ENCODE measurements at places on chromosomes 1 and 21.

- peaks cover 69% of the 10 kb centered on the region for H3K27me3 ChIP-seq
- H3K36me3 ChIP-seq: peaks cover 11% of the 10 kb centered on the region
- H3K27ac ChIP-seq: no peak overlapping the region
- ATAC-seq: no peak
Observed at GRCh38 chr1:229433364-229434004, 410 bp downstream of the ACTA1 start.

- H3K4me1 ChIP-seq: peaks cover 14% of the 10 kb centered on the region
- H3K27me3 ChIP-seq: no peaks in the 10 kb centered on the region
- no peak overlapping the region for H3K27ac ChIP-seq
Observed at GRCh38 chr1:38178216-38178615, 131.6 kb upstream of the POU3F1 start.

DNA sequence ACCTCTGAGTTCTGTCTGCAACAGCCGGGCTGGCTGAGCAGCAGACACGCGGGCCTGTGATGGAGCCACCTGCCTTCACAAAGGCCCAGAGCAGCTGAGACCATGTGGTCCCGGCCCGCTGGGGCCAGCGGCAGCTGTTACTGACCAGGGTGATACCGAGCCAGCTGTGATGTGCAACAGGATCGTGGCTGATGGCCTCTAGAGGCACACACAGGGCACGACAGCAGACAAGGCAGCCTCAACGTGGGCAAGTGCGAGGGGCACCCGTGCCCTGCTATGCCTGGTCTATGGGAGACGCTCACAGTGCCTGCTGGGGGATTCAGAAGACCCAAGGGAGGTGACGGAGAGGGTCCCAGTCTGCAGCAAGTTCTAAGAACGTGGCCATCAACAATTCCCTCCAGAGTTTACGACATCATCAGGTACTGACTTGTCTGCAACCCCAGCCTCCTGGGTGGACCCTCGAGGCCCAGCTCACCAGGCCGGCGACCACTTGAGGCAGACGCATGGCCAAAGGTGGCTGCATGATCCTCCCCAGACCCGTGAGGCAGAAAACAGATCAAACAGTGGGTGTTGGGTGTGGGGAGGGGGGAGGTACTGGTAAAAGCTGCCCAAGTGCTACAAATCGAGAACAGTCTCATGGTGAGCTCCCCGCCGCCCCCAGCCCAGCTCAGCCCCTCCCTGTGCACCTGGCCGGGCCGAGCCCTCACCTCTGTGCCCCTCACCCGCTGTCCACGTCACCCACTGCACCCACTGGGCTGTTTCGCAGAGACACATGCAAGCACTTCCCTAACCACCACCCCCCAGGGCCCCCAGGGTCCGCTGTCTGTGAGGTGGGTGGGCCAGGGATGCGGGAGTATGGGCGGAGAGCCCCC, 6.0 kb downstream of the POFUT2 start:
- ATAC-seq: no peak
- no peak overlapping the region for H3K4me3 ChIP-seq
- peaks cover 61% of the 10 kb centered on the region for H3K36me3 ChIP-seq

GRCh38 chr1:155082301-155083051, 3.8 kb downstream of the EFNA3 start:
- peaks cover 66% of the 10 kb centered on the region for H3K4me1 ChIP-seq
- ATAC-seq: no peak
- H3K36me3 ChIP-seq: no peaks in the 10 kb centered on the region
- peaks cover 47% of the 10 kb centered on the region for H3K27me3 ChIP-seq

DNA sequence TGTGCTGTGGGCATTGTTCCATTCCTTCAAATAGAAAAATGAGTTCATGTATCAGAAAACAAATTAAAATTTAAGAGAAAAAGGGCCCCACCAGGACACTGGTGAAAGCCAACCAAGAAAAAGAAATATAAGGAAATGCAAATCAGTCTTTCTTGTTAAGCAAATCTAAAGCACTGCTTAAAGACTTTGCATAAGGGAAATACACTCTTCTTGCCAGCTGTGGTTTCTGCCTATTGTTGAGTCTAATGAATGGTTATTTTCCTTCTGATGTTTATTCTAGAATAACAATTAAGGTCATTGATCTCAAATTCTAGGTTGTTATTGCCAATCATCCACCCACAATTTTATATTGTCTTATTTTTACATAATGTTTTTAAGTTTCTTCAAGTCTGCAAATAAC, 158.6 kb upstream of the SNX7 start:
- no peaks in the 10 kb centered on the region for H3K36me3 ChIP-seq
- H3K4me1 ChIP-seq: no peaks in the 10 kb centered on the region
- no peak for ATAC-seq

DNA sequence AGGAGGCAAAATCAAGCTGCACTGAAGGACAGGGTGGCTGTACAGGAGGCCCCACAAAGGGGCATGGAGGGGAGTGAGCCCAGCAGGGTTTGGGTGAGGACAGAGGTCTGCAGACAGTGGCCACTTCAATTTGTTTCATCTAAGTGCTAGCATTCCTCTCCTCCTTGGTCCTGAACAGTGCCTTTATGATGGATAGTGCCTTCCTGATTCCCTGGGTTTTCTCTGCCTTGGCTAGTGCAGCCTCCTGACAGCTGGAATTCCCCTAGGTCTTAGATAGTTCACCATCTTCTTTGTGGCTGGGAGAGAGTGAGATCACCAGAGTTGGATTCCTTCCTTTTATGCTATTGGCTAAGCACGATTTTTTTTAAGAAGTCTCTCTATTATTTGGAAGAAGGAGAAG, 3.8 kb upstream of the HPCAL4 start:
- H3K4me1 ChIP-seq: peaks cover 25% of the 10 kb centered on the region
- H3K4me3 ChIP-seq: no peak overlapping the region
- no peak overlapping the region for H3K27ac ChIP-seq
- H3K27me3 ChIP-seq: peaks cover 67% of the 10 kb centered on the region
- ATAC-seq: no peak
- no peaks in the 10 kb centered on the region for H3K36me3 ChIP-seq

- H3K27me3 ChIP-seq: peaks cover 79% of the 10 kb centered on the region
- ATAC-seq: no peak
- no peaks in the 10 kb centered on the region for H3K36me3 ChIP-seq
- no peaks in the 10 kb centered on the region for H3K4me1 ChIP-seq
- H3K27ac ChIP-seq: no peak within 1 kb of the TSS
Observed at GRCh38 chr1:11858613-11858967, at the start of gene NPPB. TSS of gene NPPB (minus strand) at chr1:11858945. CDS start at chr1:11858833, 112 bp downstream.

DNA sequence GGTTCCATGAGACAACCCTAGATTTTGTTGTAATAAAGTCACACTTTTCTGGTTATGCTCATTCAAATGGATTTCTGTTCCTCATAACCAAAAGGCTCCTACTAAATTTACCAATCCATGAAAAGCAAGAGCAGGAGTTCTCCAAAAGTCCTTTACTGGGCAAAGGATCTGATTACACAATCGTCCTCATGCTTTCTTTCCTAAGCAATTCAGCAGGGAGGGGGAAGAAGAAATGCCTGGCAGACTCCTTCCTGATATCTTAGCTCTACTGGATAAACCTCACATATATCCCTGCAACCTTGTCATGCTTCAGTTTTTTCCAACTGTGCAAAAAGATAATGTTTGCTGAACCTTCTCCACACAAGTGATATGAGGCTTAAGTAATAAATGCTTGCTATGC, 67.6 kb upstream of the GUCA2B start:
- no peak overlapping the region for H3K4me3 ChIP-seq
- H3K27me3 ChIP-seq: peaks cover 64% of the 10 kb centered on the region
- H3K4me1 ChIP-seq: no peaks in the 10 kb centered on the region
- H3K36me3 ChIP-seq: peaks cover 2% of the 10 kb centered on the region

GRCh38 chr1:41860771-41861170, 58.0 kb downstream of the HIVEP3 start:
- no peaks in the 10 kb centered on the region for H3K36me3 ChIP-seq
- peaks cover 25% of the 10 kb centered on the region for H3K4me1 ChIP-seq
- H3K27ac ChIP-seq: no peak overlapping the region
- H3K27me3 ChIP-seq: no peaks in the 10 kb centered on the region
- H3K4me3 ChIP-seq: no peak overlapping the region

DNA sequence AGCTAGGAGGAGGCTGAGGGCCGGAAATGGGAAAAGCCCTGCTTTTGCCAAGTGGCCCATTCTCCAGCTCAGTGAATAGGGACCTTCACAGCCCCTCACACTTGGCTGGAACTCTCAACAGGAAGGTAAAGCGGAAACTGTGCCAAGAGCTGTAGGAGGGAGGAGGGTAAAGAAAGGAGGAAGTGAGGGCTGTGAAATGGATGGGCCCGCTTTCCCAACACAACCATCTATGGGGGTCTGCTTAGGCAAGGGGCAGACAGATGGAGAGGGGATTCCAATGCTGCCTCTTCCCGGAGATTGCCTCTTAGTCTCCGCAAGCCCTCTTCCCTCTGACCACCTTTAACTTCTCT, 5.2 kb downstream of the INKA2 start:
- peaks cover 21% of the 10 kb centered on the region for H3K4me1 ChIP-seq
- no peaks in the 10 kb centered on the region for H3K27me3 ChIP-seq
- H3K36me3 ChIP-seq: no peaks in the 10 kb centered on the region
- no peak overlapping the region for H3K4me3 ChIP-seq
- ATAC-seq: no peak

DNA sequence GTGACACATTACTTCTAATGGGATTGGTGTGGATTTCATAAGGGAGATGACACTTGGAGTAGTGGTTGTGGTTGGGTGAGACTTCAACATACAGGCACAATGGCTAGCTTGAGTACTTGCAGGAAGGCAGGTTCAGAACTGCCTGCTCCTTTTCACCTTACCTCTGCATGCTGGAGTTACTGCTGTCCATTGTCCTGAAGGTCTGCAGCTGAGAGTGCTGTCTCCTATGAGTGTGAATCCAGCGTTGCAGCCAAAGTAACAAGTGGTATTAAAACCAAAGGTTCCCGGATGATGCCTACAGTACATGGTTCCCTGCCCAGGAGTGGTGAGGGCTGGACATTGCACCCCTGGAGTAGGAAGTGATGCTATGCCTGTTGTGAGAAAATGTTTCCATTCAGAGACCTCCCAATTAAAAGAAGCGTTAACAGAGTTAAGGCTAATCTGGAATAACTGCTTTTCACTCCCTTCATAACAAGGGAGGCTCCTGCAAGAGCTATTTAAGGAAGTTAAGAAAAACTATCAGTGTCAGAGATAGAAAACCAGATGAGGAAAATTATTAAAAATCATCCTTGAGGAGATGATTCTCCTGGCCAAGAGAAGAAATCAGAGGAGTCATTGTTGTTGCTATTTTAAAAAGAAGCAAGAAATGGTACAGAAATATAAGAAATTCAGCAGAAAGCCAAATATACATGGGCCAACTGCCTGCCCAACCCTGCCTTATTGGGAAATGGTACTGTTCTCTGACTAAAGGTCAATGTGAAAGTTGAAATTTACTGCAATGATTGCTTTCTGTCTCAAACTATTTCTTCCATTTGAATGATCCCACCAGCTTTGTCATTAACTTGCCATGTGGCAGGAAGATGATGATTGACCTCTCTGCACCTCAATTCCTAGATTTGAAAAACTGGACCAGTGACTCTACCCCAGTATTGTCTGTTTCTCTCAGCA, 9.8 kb upstream of the F5 start:
- no peaks in the 10 kb centered on the region for H3K36me3 ChIP-seq
- no peak overlapping the region for H3K4me3 ChIP-seq
- ATAC-seq: no peak
- H3K27ac ChIP-seq: no peak overlapping the region
- H3K4me1 ChIP-seq: peaks cover 32% of the 10 kb centered on the region
- H3K27me3 ChIP-seq: no peaks in the 10 kb centered on the region

- H3K4me3 ChIP-seq: no peak overlapping the region
- peak; percentile 79 for ATAC-seq
- no peaks in the 10 kb centered on the region for H3K36me3 ChIP-seq
- H3K4me1 ChIP-seq: peaks cover 7% of the 10 kb centered on the region
- H3K27ac ChIP-seq: no peak overlapping the region
- no peaks in the 10 kb centered on the region for H3K27me3 ChIP-seq
Observed at GRCh38 chr21:23853796-23854379, 1753.4 kb downstream of the MRPL39 start.

- no peak for ATAC-seq
- H3K27me3 ChIP-seq: no peaks in the 10 kb centered on the region
- H3K27ac ChIP-seq: no peak overlapping the region
- peaks cover 37% of the 10 kb centered on the region for H3K4me1 ChIP-seq
Observed at GRCh38 chr1:9595156-9595967, 6.7 kb downstream of the TMEM201 start.

DNA sequence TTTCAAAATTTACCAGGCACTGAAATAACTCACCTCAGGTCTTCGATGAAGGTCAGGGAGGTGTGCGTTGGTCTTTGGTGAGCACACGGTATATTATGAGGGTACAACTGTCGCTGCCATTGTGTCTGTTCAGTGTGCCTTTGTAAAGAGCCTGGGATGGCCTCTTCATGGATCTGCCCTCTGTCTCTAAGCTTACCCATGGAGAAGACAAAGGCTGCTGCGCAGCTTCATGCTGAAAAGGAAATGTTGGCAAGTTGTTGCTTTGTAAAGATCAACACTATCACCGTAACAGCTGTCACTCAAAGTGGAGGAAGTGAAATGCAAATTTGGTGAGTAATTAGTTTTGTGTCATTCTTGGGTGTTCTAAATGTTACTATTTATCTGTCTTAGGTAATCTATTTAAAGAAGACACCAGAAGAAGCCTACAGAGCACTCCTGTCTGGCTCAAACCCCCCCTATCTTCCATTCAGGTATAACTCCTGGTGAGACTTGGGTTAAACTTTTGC, 71.6 kb downstream of the CDC14A start:
- peak; percentile 76 for ATAC-seq
- no peaks in the 10 kb centered on the region for H3K36me3 ChIP-seq
- peak overlapping the region; percentile 55 for H3K27ac ChIP-seq
- H3K27me3 ChIP-seq: no peaks in the 10 kb centered on the region
- H3K4me1 ChIP-seq: peaks cover 42% of the 10 kb centered on the region
- H3K4me3 ChIP-seq: peak overlapping the region; percentile 16

- peak; percentile 97 for ATAC-seq
- peak overlapping the region; percentile 82 for H3K4me3 ChIP-seq
- no peaks in the 10 kb centered on the region for H3K36me3 ChIP-seq
- H3K4me1 ChIP-seq: peaks cover 25% of the 10 kb centered on the region
Observed at GRCh38 chr1:9787702-9788101, 36.1 kb downstream of the CLSTN1 start.

GRCh38 chr21:45447821-45448220, 42.9 kb downstream of the COL18A1 start:
- H3K36me3 ChIP-seq: no peaks in the 10 kb centered on the region
- no peak overlapping the region for H3K27ac ChIP-seq
- no peak overlapping the region for H3K4me3 ChIP-seq
- no peaks in the 10 kb centered on the region for H3K4me1 ChIP-seq
- no peak for ATAC-seq

GRCh38 chr21:36478941-36479340, 981 bp downstream of the CLDN14 start:
- no peak for ATAC-seq
- no peaks in the 10 kb centered on the region for H3K36me3 ChIP-seq
- no peaks in the 10 kb centered on the region for H3K4me1 ChIP-seq
- H3K4me3 ChIP-seq: no peak overlapping the region

GRCh38 chr1:84299536-84300170, 1.9 kb upstream of the SAMD13 start:
- peak overlapping the region; percentile 97 for H3K4me3 ChIP-seq
- no peak for ATAC-seq
- H3K4me1 ChIP-seq: peaks cover 24% of the 10 kb centered on the region

- peak overlapping the region; percentile 86 for H3K4me3 ChIP-seq
- ATAC-seq: peak; percentile 90
- no peaks in the 10 kb centered on the region for H3K36me3 ChIP-seq
- no peaks in the 10 kb centered on the region for H3K27me3 ChIP-seq
- peaks cover 24% of the 10 kb centered on the region for H3K4me1 ChIP-seq
Observed at GRCh38 chr1:201982082-201982622, 296 bp upstream of the RNPEP start.

Data from stimulated activated memory B cell treated with anti-CD40 and anti-IgM and Interleukin-4, amounts not matched to agents 10 μg/mL and 1 μg/mL and 100 μg/mL, for 72 hours (primary cell).